ENCODE measurements at places on chromosomes 6 and 20. TPM values are rescaled to one million over a fixed set of nuclear protein-coding genes. Genes with fewer than 3 reads are reported as not detected.

Gene TMEM170B
- 1.0 TPM for total RNA-seq

Gene OR12D3
- not detected for total RNA-seq

Gene FOXO3
- 6.2 TPM for total RNA-seq

Gene TOX2
- total RNA-seq = 10.2 TPM

Gene MAN1A1
- total RNA-seq = 0.05 TPM

Gene GABRR2
- total RNA-seq = 0.20 TPM

Gene SLC52A3
- 0.92 TPM for total RNA-seq

Gene ADGRB3
- not detected for total RNA-seq

Gene CTCFL
- total RNA-seq = not detected

Gene CALHM5
- 0.06 TPM for total RNA-seq

Gene FKBP1C
- 2.1 TPM for total RNA-seq

Gene CLIC1
- 495 TPM for total RNA-seq

Gene JPH2
- 0.83 TPM for total RNA-seq

Gene SLC16A10
- 0.44 TPM for total RNA-seq

Gene MUC22
- total RNA-seq = 0.05 TPM

Gene KHDC3L
- total RNA-seq = not detected

Gene SIGLEC1
- total RNA-seq = not detected

Gene STAU1
- 63.7 TPM for total RNA-seq

Gene EDN1
- total RNA-seq = 39.5 TPM

Gene VPS16
- total RNA-seq = 31.6 TPM

Gene LGSN
- total RNA-seq = 3.5 TPM

Gene PLN
- total RNA-seq = not detected

Gene SRSF3
- total RNA-seq = 699 TPM

Gene KIF3B
- 23.0 TPM for total RNA-seq
